Stimulated activated CD4-positive, alpha-beta T cell treated with anti-CD3 and anti-CD28 coated beads, Interleukin-15, amount 100 ng/mL, for 24 hours (primary cell): ENCODE measurements at places on chromosomes 1 and 21.

DNA sequence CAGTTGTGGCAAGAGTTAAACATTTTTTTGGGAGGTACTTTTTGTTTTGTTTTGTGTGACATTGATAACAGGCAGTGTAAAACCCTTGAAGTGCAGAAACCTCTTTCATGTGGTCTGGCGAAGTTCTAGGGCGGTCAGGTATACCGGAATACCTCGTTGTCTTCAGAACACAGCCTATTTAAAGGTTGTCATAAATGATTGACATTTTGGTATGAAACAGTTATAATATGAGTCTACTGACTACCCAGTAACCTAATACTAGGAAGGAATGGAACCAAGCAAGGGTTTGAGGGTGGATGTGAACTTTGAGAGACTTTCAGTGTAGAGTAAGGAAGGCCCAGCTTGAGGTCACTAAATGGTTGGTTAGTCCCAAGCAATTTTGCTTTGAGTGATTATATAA is 40.5 kb downstream of the PATJ start:
- peak; percentile 55 for DNase-seq

GRCh38 chr1:246199086-246199645 is 307.9 kb downstream of the SMYD3 start:
- DNase-seq: no peak

- DNase-seq: no peak
Measured at GRCh38 chr1:245263529-245264095, 108.8 kb downstream of the KIF26B start.

DNA sequence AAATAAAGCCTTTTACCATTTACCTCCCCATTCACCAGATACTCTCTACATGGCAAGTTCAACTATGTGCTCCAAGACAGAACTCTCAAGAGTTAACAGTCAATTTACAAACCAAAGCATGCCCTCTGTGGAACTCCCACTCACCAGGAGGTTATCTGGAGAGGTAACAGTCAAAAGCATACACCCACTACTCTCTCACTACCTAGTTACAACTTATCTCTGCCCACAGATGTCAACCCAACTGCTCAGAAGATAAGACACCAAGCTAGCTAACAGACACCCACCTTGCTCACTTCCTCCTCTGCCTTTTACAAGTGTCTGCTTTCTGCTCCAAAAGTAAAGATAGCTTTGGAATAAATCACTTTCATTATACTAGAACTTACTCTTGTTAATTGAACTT is 131.0 kb downstream of the TRIM33 start:
- DNase-seq: no peak

DNA sequence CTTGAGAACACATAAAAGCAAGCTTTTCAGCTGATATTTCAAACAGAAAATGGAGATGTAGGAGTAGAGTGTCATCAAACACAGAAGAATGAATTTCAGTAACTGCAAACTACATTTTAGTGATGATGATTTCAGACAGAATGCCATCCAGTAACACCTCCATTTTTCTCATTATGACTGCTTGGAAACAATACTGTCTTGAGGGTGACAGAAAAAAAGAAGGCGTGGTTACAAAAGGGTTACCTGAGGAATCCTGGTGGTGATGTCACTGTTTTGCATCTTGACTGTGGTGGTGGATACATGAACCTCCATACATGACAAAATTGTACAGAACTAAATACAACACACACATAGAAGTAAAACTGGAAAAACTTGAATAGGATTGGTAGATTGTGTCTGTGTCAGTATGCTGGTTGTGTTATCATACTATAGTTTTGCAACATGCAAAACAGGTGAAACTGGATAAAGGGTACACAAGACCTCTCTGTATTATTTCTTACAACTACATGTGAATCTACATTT is 375.9 kb downstream of the PTBP2 start:
- no peak for DNase-seq

GRCh38 chr1:66526036-66526435 is 7.9 kb upstream of the SGIP1 start:
- no peak for DNase-seq

GRCh38 chr1:157948312-157949073 is 45.0 kb upstream of the KIRREL1 start:
- no peak for DNase-seq

- no peak for DNase-seq
Measured at GRCh38 chr1:159921700-159922504, 3.4 kb downstream of the TAGLN2 start.

DNA sequence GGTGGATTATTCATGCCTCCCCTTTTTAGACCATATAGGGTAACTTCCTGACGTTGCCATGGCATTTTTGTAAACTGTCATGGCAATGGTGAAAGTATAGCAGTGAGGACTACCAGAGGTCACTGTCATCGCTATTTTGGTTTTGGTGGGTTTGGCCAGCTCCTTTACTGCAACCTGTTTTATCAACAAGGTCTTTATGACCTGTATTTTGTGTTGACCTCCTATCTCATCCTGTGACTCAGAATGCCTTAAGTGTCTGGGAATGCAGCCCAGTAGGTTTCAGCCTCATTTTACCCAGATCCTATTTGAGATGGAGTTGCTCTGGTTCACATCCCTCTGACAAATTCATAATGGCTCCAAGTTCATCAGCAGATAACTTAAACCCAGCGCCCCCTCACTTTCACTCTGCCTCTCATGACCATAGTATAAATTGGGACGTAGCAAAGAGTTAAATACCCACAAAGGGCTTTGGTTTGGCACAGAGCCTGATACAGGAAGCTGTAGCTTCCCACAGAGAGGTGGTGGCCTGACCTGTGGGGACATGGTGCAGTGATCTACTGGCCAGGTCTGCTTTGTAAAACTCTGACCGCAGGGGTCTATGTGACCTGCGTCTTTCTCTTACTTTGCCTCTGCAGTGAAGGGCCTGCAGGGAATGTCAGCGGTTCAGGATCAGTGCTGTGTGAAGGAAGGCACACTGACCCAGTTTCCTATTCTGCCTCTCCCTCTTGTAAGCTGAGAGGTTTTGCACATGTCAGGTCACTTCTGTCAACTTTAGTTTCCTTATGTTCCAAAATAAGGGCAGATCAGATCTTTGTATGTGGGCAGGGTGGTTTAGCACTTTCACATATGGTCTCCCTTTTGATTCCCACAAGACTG is 78.1 kb upstream of the ZNF644 start:
- DNase-seq: peak; percentile 2

DNA sequence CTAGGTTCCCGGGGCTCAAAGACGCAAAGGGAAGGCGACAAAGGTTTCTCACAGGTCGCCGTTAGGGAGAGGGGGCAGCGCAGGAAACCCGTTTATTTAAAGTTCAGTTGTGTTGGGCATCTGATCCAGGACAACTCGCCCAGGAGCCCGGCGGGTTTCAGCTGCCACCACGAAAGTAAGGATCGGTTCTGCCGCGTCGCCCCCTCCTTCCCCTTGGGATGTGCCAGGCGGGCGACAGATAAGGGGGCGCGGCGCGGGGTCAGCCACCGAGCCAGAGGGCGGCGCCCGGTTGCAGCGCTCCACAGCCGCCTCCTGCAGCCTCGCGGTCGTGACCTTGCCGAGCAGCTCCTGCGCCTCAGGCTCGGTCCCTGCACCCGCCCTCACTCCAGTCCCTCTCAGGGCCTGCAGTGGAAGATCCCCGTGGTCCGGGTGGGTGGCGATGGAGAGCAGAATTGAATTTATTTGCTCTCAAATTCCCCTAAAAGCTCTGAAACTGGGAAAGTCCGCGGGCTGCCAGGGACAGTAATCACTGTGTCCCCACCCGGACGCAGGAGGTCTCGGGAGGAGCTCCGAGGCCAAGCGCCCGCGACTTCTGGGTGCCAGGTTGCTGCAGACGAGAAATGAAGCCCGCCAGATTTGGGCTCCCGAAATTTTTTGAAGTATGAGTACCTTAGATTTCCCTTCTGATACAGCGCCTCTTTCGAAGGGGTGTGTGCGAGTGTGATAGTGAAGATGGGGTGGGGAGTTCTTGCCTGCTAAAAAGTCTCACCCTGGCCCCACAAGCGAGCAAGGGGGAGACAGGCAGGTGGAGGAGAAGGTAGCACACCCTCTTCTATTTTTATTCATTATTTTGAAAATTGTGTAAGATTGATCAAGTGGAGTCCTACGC is 28.4 kb upstream of the NFIA start:
- DNase-seq: peak; percentile 36

GRCh38 chr1:237789619-237790018 is 101.1 kb downstream of the ZP4 start:
- DNase-seq: no peak

DNA sequence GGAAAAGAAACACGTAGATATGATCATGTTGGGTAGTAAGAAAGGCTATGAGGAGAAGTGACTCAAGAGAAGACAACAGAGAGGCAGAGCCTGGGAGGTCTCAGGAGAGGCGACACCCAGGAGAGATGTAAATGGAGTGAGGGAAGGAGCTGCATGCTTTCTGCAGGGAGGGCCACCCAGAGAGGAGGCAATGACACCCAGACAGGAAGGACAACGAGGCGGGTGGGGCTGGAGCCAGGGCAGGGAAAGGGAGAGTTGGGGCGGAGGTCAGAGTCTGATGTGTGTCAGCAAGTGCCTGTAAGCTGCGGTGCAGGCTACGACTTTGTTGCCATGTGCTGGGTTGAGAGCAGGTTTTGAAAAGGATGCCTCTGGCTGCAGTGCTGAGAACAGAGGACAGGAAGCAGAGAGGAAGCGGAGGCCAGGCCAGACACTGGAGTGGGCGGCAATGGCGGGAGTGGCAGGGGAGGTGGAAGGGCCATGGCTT is 31.3 kb downstream of the SLC1A7 start:
- no peak for DNase-seq

DNA sequence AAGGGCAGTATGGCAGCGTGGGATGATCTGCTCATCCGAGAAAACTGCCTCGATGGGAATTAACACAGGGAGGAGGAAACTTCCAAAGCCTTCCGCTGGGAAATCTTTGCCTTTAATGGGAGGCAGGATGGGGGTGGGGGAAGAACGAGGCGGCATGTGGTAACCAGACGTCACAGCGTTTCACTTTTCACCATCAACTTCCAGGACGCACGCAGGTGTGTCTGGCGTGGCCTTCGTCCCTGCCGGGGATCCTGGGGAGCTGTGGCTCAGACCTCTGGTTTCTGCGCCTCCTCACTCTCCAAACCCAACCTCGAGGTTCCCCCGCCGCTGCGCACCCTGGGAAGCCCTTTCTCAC is 282 bp downstream of the RSPH1 start:
- no peak for DNase-seq
